Panc1 (cell line): ENCODE measurements at places on chromosomes 5 and 9. TPM values are rescaled to one million over a fixed set of nuclear protein-coding genes. Genes with fewer than 3 reads are reported as not detected.

- no peak for DNase-seq
Observed at GRCh38 chr5:143054480-143054941, 284.3 kb downstream of the ARHGAP26 start.

- no peak for DNase-seq
Observed at GRCh38 chr5:141881886-141882285, 3.7 kb upstream of the PCDH1 start.

DNA sequence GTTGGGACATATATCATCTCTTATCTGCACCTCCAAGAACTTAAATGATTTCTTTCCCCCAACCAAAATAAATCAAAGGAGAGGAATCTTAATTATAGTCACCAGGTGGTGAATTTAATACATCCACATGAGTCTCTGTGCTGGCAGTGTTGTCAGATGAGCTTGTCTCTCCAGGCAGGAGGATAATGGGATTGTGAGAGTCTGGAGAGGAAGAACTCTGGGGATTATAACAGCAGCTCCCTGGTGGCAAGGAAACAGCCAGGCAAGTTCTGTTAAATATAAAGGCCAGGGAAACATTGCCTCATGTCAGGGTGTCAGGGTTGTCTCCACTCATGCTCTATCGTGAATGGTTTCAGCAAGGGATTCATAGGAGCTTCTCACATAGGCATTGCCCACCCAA is 80.8 kb downstream of the TLR4 start:
- DNase-seq = no peak

DNA sequence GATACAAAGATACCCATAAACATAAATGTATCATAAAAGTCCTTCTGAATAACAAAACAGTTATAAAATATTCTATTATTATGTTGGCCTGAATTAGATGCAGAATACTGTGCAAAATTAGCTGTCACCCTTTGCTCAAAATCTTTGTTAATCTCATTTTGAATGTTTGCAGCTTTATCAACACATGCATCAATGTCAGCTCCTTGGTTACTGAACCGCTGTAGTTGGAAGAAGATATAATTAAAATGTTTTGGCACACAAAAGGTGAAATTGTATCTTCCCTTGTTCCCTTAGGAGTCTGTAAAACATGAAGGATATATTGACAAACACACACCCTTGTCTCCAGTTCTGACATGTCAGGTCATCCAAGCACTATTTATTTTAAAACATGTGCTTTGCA is 146.3 kb upstream of the POU5F2 start:
- no peak for DNase-seq

- DNase-seq = no peak
Observed at GRCh38 chr9:89675058-89675742, 70.4 kb downstream of the GADD45G start.

FOXD4L4 gene
- 0.10 TPM for total RNA-seq
